ENCODE measurements at places on chromosomes 16 and 17.

DNA sequence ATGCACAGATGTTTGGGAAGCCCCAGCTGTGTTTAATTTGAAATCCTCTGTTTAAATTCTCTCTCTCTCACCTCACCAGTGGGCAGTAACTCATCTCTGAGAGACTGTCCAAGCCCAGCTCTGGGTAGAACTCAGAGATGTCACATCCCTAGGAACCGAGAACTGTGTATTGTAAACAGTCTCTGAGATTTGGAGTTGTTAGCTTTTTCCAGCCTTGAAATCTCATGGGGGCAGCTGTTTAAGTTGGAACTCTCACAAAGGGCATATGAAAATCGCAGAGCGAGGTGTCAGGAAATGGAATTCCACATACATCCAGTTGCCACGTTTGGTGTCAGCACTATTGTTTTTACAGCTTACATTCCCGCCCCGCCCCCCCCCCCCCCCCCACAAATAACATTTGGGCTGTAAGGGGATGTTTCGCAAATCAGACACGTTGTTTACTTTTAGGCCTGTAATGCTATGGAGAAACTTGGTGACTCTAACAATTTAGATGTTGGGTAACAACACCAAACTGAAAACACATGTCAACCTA is 34.3 kb downstream of the VPS35L start:
- DNase-seq: no peak

GRCh38 chr16:29900102-29900887 is at the start of gene ASPHD1:
Gene ASPHD1, plus strand, starts transcription at chr16:29900488. Its CDS starts 484 bp downstream, at chr16:29900972.
- peak; percentile 47 for DNase-seq

- DNase-seq: no peak
Observed at GRCh38 chr17:51646539-51646938, 386.2 kb downstream of the UTP18 start.

DNA sequence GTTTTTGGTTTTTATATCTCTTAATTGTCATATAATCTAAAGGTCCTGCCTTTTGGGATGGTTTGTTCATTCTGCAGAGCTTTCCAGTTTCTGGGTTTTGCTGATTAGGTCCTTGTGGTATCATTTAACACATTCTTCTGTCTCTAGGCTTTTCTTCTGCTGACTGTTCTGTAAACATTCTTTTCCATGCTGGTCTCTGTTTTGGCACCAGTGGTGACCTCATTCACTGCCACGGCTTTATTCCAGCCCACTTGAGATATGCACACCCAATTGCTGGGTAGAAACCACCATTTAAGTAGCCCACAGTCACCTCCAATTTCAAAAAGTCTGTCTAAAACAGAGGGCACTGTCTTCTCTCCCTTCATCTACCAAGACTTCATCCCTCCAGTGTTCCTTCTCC is 31.1 kb upstream of the COX10 start:
- no peak for DNase-seq

DNA sequence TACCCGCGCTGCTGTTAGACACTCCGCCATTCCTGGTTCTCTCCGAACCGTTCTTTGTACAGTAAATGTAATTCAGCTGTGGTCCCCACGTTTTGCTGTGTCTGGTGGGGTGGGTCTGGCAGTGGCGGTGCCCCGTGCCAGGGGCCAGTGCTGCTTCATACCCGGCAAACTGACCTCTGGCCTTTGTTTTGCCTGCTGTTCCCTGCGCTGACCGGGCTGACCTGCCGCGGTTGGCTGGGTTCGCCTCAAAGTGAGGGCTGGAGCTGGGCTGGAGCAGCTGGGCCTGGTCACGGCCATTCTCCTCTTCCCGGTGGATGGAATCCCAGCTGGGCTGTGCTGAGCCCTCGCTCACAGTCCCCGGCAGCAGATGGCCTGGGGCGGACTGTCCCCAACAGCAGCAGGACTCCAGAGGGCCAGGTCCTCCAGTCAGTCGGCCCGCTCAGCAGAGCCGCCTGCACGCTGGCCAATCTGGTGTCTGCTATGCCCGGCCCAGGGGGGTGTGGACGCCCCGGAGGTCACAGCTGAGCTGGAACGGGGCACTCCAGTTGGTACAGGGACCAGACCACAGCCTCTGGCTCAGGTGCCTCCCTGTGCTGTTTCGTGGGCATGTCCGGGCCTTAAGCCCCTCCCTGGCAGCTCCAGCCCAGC is 1.5 kb upstream of the WFIKKN1 start:
- no peak for DNase-seq

DNA sequence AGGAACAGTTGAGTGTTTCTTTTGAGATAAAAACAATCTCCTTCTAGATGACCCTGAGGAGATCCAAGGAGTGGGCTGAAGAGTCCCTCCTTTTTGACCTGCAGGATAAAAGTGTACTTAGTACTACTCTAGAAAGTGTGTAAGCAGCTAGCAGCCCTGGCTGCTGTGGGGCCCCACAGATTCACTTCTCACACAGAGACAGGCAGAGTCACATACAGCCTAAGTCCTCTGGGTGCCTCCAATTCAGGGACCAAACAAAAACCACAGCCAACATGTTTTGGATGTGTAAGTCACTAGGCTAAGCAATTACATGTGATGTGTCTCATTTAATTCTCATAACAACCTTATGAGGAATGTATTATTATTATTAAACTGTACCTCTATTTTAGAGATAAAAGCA is 97.1 kb downstream of the TMEM100 start:
- no peak for DNase-seq

DNA sequence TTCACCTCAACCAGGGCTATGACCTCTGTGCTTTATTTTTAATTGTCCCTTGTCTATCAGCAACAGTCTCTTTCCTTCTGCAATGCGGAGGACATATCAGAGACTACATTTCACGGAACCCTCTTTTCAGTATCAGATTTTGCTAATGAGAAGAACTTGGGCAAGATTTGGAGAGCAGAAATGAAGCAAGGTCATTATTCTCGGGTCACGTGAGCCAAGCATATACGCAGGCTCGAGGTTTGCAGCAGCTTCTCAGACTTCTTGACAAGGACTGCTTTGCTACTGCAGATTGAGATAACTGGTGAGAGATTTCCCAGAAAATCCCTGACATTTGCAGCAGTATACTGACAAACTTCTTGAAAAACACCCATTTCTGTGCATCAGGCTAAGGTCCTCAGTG is 30.4 kb downstream of the ABCA10 start:
- DNase-seq: no peak

- DNase-seq: no peak
Observed at GRCh38 chr16:9922441-9922840, 259.8 kb downstream of the GRIN2A start.

DNA sequence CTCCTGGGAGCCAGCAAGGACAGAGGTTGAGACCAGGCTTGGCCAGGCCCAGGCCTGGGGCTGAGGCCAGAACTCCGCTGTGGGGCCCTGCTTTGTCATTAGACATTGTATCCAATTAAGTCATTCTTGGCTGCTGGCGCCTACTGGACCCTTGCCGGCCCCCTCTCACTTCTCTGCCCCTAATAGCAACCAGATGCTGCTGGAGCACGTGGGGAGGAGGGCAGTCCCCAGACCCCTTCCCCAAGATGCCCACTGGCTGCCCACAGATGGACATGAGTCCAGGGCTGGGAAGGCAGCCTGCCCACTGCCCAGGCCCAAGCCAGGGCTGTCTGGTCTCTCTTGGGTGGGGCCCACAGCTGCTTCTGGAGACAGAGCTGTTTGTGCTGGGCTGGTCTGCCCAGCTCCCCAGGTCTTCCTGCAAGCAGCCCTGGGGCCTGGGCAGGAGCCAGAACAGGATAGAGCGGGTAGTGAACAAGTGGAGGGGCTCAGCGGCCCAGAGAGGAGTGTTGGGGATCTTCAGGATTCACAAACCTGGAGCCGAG is 7.8 kb downstream of the PLXDC1 start:
- DNase-seq: no peak

DNA sequence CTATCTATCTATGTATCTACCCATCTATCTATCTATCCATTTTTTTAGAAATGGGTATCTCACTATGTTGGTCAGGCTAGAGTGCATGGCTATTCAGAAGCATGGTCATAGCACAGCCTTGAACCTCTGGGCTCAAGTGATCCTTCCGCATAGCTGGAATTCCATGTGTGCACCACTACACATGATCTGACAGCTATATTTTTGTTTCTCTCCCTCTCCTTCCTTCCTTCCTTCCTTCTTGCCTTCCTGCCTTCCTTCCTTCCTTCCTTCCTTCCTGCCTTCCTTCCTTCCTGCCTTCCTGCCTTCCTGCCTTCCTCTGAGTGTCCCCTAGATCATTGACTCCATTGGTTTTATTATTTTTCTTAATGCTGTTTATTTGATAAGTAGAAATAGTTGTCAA is 108.1 kb downstream of the HS3ST4 start:
- no peak for DNase-seq

DNA sequence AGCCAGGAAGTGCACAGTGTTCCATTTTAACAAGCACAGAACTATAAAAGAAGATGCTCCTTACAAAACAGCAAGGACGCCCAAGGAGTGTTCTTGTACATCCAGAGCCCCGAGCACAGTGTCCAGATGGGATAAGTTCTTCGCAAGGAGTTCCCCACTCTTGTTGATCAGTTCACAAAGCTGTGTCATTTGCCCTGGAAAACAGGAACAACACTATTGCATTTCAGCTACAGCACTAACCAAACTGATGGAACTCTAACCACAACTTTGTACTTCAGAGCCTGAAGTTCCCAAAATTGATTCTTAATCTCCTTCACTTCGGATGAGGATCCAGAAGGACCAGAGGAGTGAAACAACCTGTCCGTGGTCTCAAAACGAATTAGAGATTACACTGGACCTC is 5.1 kb downstream of the COPS3 start:
- DNase-seq: no peak

GRCh38 chr16:1169285-1170075 is 16.6 kb downstream of the CACNA1H start:
- DNase-seq: no peak

GRCh38 chr16:30527635-30528178 is 1.3 kb upstream of the ZNF768 start:
- DNase-seq: no peak

GRCh38 chr17:38701504-38702165 is 3.4 kb upstream of the MLLT6 start:
- DNase-seq: no peak

GRCh38 chr17:36506249-36506826 is 19.9 kb downstream of the ZNHIT3 start:
- no peak for DNase-seq

GRCh38 chr17:49224198-49224996 is 6.2 kb downstream of the PHOSPHO1 start:
- DNase-seq: no peak

- DNase-seq: no peak
Observed at GRCh38 chr16:54446639-54447038, 160.1 kb upstream of the IRX3 start.

DNA sequence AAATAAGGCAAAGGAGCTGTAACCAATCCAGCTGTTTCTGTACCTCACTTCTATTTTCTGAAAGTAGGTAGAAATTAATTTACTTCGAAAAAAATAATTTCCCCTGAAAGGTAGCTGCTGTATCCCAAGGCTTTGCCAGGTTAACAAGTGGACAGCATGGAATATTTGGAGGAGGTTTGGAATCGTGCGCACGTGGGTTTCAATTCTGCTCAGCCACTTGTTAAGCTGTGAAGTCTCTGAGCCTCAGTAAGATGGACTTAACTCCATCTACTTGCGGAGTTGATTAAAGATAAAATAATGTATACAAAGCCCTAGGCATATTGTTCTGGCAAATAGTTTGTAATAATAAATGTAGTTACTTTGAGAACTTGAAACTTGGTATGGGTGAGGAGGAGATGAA is 57.4 kb upstream of the LGALS9 start:
- DNase-seq: no peak

DNA sequence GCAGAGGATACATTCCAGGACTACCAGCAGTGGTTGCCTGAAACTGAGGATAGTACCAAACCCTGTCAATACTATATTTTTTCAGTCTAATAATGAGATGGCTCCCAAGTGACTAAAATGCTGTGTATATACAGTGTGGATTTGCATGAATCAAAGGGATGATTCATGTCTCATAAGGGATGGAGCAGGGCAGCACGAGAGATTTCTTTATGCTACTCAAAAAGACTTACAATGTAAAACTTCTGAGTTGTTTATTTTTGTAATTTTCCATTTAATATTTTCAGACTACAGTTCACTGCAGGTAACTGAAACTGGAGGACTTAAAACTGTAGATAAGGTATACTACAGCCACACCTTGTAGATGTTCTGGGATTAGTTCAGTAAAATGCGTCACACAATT is 674.7 kb upstream of the SALL1 start:
- DNase-seq: no peak

- no peak for DNase-seq
Observed at GRCh38 chr16:62079236-62079635, 43.0 kb upstream of the CDH8 start.

DNA sequence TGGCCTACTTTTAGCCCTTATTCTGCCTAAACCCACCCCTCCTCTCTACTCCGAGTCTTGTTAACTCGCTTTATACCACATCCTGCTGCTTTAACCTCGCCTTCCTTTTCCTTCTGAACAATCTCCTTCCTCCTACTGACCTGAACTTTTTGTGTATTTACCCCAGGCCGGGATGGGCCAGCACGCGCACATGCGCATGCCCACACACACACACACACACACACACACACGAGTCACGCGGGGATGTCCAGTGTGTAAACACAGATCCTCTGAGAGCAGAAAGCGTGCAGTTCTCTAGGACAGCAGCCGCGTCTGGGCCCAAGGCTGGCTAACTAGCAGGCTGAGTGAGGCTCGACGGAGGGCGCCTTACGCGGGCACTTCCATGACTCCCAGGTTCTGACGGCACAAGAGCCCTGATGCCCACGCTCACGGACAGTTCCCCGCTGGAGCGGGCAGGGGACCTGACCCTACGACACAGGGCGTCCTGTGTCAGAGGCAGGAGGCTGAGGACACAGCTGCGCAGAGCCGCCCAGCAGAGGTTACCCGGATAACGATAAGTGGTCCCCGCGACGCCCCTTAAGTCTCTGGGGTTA is 610 bp downstream of the PIK3R5 start:
- DNase-seq: no peak

- no peak for DNase-seq
Observed at GRCh38 chr16:1723450-1724147, 17.6 kb downstream of the MAPK8IP3 start.

DNA sequence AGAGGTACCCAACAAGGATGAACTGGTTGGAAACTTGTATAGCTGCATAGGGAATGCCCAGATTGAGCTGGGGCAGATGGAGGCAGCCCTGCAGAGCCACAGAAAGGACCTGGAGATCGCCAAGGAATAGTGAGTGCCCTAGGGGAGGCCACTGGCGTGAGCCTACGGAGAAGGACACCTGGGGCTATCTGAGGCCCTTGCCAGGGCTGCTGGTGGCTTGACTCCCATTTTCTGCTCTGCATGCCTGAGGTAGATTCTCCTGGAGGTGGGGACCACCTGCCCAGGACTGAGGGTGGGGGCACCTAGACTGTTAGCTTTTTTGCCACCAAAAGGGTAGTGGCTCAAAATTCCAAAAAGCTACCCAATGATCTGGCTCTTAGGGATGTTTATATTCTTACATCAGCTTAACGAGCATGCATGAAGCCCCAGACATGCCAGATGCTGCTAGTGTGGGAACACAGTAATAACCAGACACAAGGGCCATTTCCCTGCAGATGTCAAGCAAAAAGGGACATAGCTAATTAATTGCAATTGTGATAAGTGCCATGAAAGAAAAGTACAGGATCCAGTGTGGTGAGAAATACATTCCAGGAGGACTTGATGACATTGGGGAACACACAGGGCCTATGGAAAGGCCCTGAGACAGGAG is 8.8 kb downstream of the ODAD4 start:
- no peak for DNase-seq
